CD8-positive, alpha-beta memory T cell (primary cell): ENCODE measurements at places on chromosomes 4 and X.

DNA sequence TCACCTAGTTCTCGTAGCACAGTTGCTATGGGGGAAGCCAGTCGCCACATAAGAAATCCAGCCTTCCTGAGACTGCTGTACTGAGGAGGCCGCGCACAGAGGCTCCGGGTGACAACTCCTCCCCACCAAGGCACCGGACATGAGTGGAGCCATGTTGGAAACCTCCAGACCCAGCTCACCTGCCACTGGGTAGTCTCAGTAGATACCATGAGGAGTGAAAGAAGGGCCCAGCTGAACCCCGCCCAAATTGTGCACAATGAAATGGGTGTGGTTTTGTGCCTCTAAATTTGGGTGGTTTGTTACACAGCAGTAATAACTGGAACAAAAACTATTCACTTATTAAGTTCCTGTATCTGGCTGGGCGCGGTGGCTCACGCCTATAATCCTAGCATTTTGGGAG lies 198.7 kb downstream of the BCOR start:
- DNase-seq: no peak

DNA sequence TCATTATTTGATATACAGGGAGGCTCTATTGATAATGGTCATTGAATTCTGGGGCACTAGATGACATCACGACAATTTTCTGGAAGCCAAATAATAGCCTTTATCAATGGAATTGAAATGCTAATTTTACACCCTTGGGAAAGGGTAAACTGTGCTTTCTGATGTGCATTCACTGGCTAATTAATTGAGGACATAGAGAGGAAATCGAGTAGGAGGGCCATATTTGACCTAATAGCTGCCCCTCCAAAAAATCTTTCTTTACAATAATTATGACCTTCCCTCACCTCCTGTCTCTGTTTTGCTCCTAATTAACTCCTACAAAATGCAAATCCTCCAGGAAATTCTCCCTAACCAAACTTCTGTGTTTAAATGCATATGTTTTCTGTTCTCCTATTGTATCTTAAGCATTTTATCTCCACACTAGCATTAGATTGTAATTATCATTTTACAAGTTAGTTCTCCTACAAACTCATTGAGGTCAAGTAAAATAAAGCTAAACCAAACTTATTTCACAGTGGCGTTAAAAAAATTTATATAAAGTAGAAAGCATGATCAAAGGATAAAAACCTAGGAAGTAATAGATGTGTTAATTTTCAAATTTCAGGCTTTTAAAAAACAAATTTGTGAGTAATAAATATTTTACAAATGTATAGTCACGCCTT lies 1414.0 kb upstream of the AGA start:
- no peak for DNase-seq

GRCh38 chr4:166301266-166301665 lies 428.2 kb downstream of the TLL1 start:
- DNase-seq: no peak

DNA sequence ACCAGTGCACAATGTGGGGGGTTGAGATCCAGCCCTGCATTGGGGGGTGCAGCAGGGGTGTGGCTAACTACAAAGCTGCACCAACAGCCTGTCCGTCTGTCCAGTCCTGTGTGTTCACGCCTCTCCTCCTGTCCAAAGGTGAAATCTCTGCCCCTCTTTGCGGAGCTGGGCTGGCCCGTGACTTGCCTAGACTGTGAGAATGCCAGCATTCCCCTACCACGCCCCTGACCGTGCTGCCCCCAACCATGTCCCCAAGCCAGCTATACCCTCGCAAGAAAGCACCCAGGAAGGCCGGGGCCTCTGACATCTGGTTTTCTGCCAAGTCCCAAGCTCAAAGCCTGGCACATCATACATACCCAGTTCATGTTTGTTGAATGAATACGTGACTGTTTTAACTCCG lies 19.2 kb downstream of the ZFYVE28 start:
- peak; percentile 26 for DNase-seq

- no peak for DNase-seq
Measured at GRCh38 chr4:83603129-83603528, 67.2 kb downstream of the GPAT3 start.

- no peak for DNase-seq
Measured at GRCh38 chrX:53241558-53241957, 16.6 kb upstream of the KDM5C start.

GRCh38 chrX:133346026-133346425 lies 69.3 kb downstream of the GPC4 start:
- no peak for DNase-seq

- DNase-seq: no peak
Measured at GRCh38 chr4:86972997-86973396, 38.2 kb downstream of the AFF1 start.

- no peak for DNase-seq
Measured at GRCh38 chr4:4395371-4395770, 8.5 kb downstream of the NSG1 start.

GRCh38 chr4:56699537-56700105 lies 18.5 kb upstream of the HOPX start:
- DNase-seq: no peak

DNA sequence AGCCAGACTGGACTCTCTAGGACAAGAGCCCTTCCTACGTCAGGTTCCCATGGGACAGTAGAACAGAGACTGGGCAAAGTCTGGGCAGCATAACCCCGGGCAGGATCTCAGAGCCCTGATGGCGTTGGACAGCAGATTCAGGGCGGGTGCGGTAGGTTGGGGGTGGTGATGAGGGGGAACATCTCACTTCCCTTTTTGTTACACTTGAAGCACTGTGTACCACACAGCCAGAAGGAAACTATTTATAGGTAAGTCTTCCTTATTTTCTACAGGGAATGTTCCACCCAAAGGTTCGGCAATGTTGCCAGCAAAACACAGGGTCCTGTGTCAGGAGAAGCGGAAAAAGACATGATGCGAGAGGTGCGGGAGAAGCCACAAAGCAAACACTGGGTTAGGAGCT lies 54.3 kb downstream of the TSC22D3 start:
- no peak for DNase-seq

- no peak for DNase-seq
Measured at GRCh38 chr4:148481636-148482035, 39.4 kb upstream of the NR3C2 start.

DNA sequence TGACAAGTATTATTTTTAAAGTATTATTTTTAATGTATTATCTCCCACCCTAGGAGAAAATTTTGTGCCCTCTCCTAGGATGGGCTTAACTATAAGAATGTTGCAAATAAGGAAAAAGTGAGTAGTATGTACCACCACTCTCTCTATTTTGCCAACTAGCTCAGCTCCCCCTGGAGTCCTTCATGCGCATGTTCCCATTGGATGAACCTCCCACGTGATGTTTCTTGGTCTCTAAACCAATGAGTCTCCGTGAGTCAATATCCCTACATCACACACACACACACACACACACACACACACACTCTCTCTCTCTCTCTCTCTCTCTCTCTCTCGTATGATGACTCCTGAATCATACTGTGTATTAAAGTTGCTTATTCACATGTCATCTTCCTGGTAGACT lies 129.7 kb upstream of the ZFP42 start:
- DNase-seq: no peak

DNA sequence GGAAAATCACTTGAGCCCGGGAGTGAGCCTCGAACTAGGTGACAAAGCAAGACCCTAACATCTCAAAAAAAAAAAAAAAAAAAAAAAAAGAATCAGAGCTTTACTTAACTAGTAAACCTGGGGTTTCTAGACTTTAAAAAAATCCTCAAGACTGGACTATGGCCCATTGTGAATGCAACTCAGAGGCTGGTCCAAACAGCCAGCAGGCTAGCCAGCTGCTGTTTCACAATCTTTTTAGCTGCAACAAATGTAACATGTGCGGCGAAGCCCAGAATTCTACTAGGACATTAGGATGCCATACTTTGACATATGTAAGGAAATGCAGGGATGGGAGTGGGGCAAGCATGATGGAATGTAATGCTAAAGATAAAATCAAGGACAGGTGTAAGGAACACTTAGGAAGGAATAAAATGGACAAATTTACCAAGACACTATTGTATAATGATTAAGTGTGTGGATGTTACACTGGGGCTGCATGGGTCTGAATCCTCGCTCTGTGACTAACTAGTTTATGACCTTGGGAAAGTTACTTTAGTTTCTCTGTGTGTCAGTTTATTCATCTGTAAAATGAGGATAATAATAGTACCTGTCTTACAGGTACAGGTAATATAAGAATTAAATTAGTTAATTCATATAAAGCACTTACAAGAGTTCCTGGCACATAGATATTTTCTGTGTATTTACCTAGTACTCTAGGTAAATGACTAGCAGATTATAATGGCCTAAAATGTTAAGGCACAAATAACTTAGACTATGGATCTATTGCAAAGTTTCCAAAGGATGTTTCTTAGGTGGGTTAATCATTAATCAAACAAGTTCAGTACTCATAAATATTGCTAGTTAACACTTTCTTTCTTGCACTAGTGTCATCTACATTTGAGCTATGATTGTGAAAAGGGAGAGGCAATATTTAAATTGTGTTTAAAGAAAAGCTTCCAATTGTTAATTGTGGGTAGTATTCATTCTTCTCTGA lies 49.5 kb downstream of the HELQ start:
- no peak for DNase-seq

GRCh38 chr4:84691170-84691691 lies 108.3 kb downstream of the CDS1 start:
- DNase-seq: no peak

DNA sequence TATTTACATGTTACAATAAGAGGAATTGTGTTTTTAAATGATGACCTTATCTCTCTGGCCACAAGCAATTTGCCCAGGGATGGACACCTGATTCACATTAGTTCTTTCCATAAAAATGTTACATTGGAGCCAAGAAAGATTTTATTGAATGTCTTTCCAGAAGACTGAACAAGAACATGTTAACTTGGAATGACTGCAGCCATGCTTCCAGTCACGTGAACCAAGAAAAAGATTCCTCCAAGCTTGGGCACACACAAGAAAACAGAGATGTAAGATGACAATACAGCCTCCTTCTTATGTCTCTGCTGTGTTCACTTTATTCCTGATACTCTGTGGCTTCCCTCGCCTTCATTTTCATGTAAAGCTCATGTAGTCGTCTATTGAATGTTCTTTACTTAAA lies 737.6 kb downstream of the TRIML1 start:
- no peak for DNase-seq

- no peak for DNase-seq
Measured at GRCh38 chr4:74665346-74665745, 129.0 kb downstream of the BTC start.

DNA sequence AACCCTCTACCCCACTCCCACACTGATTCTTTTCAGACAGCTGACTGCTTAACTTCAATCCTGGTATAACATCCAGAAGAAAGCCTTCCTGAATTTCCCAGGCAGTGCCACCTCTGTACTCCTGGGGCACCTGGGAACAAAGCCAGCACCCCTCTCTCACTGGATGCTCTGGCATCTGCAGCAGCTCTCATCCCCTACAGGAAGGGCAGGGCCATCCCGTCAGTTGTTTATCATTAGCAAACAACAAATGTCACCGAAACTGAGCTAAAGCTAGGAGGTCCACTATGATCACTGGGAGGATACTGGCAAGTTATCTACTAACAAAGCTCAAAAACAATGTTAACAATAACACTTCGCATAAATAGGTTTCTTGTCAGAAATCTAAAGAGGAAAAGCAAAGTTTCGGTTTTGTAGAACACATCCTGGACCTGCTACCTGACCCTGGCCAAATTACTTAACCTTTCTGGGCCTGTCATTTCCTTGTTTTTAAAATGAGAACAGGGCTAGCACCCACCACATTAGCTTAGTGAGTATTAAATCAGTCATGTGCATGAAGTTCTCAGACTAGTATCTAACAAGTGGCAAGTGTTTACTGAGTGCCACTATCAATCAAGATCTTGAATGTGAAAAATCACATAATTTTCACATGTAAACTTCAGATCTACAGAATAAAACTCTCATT lies 86.6 kb downstream of the NR3C2 start:
- DNase-seq: no peak

GRCh38 chr4:4379540-4380087 lies 7.3 kb upstream of the NSG1 start:
- DNase-seq: no peak

DNA sequence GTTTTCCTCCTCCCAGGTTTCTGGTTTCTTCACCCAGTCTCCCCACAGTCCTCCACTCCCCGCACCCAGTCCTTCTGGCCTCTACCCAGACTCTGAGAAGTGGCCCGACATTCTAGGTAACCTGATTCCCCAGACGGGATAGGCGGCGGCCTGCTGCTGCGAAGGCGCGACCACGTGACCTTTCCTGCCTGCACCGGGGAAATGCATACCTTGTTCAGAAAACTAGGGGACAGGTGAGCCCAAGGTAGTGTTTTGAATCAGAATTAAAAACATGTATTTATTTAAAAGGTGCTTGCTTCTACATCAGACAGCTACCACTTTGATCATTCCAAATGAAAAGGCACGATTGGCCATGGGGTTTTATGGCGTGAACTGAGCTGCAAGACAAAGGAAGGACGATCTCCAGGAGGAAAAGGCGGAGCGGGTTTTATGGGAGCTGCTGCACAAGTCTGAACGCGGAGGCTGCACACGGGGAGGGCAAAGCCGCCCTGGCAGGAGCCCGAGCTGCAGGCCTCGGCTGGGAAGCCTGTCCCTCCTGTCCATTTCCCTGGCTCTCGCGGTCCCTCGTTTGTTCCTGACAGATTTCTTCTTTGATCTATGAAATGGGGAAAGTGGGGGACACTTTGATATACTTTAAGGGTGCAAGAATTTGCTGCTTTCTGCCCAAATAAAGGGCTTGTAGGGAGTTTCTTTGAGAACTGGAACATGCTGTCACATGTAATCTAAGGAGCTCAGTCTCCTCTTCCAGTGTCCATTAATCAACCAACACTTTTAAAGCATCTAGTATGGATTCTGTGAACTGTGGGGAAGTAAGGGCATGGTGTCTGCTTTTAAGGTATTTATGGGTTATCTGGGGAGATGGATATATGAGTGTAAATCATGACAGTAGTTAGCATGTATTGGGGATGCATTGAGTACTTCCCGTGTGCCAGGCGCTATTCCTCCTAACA lies 150.9 kb downstream of the SPRY1 start:
- DNase-seq: no peak

- DNase-seq: no peak
Measured at GRCh38 chr4:142351958-142352357, 494.1 kb downstream of the INPP4B start.

DNA sequence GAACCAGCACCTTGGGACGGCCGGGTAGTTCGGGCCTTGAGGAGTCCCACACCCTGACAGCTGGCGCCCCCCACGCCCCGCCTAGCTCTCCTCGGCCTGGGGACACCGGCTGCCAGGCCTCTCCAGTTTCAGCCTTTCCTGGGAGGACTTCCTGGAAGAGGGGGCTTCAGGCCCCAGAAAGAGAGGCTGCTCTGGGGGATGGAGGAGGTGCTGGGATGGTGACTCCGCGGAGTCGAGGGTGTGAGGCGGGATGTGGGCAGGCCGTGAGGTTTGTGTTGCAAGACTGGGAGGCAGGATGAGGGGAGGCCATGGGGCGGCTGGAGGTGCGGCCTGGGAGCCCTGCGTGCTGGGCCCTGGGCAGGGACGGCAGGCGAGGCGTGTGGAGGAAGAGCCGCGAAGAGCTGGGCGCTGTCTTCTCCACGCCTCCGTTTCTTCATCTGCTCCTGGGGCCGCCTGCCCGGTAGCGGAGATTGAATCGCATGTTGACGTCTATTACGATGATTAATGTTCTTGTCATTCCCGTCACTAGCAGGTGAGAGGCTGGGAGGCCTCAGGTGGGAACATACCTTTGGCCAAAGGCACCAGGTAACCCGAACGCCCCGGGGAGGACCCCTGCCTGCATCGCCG lies 918 bp upstream of the FGFRL1 start:
- peak; percentile 82 for DNase-seq

- DNase-seq: no peak
Measured at GRCh38 chrX:25049357-25049756, 33.6 kb upstream of the ARX start.
